Activated CD4-positive, alpha-beta T cell treated with anti-CD3 and anti-CD28 coated beads, Interleukin-2, amount 10 ng/mL, durations not matched to agents 7 days and 5 days (primary cell): ENCODE measurements at places on chromosomes 2 and 18. TPM values are rescaled to one million over a fixed set of nuclear protein-coding genes. Genes with fewer than 3 reads are reported as not detected.

GRCh38 chr2:189579585-189580186, 900 bp downstream of the SLC40A1 start:
- no peak for DNase-seq

- DNase-seq = no peak
Measured at GRCh38 chr18:7872569-7872968, 305.5 kb downstream of the PTPRM start.

DNA sequence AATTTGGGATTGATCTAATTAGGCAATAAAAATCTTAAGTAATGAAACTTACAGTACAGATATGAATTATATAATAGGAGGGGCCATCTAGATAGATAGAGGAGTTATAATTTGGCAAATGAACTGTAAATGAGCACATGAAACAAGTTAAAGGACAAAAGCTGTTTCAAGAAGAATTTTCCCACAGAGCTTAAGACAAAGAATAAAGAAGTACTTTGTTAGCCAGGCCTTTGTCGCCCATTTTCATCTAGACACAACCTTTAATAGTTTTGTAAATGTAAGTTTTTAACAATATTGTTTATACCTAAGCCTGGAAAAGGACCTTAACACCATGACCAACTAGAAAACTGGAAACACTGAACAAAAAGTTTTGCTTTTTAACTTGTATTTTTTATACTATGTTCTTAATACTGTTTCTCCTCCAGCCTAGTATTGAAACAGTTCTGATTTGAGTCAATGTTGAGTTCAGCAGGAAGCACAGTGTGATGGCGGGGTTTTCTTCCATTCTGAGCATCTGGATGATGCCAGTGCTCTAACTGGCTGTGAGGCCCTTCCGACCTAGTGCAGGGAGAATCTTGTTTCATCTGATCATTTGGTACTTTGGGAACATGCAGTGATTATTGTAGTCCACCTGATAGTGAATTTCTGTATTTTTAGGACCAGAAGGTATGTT, 37.6 kb downstream of the FARP2 start:
- no peak for DNase-seq

GRCh38 chr2:56464613-56465012, 280.8 kb downstream of the CCDC85A start:
- DNase-seq = no peak

- no peak for DNase-seq
Measured at GRCh38 chr2:71466301-71467179, 13.2 kb downstream of the DYSF start.

- no peak for DNase-seq
Measured at GRCh38 chr2:2321200-2321540, 9.9 kb downstream of the MYT1L start.

DNA sequence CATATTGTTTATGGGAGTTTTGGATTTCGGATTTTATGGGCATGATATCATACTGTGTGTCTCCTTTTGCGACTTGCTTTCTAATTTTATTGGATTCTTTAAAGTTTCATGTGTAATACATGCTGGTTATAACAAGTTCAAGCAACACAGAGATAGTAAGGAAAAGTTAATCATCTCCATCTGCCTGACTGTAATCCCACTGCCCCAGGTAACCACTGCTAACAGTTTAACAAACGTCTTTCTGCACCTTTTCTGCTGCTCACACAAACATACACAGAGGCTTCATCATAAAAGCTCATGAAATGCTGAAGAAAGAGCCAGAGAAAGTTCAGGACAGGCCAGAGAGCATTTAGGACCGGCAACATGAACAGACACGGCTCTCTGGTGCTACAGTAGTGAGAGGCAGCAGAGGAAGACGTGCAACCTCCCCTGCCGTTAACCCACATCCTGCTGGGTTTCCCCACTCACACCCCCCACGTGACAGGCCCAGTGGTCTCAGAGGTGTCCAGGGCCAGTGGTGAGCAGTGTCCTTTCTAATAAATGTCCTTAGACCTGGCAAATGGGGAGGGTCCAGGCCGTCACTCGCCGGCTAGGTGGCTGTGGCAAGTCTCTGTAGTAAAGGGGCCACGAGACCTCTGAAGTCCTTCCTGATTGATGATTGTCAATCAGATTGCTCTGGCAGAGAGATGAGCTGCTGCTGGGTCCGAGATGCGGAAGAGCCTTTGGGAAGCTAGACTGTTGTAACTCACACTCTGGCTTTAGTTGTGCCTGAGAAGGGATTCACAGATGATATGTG, 43.0 kb upstream of the SLC1A4 start:
- DNase-seq = peak; percentile 72

GRCh38 chr2:79082987-79083386, 4.8 kb downstream of the REG1B start:
- no peak for DNase-seq

DNA sequence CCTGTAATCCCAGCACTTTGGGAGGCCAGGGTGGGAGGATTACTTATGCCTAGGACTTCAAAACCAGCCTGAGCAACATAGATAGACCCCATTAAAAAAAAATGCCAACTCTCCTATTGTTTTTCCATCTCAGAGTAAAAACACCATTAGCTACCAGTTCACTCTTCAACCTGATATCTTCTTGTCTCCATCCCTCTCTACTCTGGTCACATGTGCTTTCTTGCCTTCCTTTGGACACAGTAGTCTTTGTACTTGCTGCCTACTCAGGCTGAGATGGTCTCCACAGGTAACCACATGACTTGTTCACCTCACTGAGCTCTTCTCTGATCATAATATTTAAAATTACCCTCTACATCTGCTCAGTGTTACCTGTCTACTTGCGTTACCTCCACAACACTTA, 5.0 kb downstream of the MALT1 start:
- DNase-seq = no peak

GRCh38 chr18:53909668-53910067, 314.8 kb downstream of the MBD2 start:
- DNase-seq = peak; percentile 42

- DNase-seq = no peak
Measured at GRCh38 chr18:2204736-2205135, 366.6 kb downstream of the METTL4 start.

DNA sequence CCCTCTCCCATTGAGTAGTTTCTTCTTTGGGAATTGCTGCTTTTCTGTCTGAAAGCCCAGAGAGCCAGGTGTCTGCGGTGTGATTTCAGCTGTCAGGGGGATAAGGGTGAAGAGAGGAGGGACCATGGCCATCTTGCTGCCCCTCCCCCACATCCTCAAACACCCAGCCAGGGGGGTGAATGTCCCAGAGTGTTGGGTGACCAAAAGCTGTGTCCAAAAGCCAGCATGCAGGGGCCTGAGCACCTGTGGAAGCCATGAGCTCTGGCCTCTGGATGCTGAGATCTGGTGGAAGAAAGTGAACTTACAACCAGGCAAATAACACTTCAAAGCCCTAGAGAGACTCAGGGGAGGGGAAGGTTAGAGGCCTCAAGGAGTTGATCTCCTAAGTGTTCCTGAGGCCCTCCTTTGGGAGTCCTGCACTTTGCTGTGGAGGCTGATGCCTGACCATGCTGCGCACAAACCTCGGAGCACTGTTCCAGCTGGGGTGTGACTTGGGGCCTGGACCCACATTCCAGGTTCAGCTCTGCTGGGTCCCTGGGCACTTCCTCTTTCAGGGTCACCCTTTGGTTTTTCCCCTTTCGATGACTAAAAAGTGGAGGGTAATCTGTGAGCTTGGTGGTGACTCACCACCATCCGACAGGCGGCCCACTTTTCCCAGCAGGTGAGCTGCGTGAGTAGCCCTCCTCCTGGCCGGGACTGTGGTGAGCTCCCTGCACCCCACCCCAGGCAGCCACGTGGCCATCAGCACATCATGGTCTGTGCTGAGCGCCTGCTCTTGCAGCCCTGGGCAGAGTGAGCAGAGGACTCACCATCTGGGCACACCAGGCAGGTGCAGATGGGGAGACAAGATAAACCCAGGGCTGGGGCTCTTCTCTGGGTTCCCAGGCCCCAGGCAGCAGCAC, 66.8 kb upstream of the FOSL2 start:
- no peak for DNase-seq

DNA sequence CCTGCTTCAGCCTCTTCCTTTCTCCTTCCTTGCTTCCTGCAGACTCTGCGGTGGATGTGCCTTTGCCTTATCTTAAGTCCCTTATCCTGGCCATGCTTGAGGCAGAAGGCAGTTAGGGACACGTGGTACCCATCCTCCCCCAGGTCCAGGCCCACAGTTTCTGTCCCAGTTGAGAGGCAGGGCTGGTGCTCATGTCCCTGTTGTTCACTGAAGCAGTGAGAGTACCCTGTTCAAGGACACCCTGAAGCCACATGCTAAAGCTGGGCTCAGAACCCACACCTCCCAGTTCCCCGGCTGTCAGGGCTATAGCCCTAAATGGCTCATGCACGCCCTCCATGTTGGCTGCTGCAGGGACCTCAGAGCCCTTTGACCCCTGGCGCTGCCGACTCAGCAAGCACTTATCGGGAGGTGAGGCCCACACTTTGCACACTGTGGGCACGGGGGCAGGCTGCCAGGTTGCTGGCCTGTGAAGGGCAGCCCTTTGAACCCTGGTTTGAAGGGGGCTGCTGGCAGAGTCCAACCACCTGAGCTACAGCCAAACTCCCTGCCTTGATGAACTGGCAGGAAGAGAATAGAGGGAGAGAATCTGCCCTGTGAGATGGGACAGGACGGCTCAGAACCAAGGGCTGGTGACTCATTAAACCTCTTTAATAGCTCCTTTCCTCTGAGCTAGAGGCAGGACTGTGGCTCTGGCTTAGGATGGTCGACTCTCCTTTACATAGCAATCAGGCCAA, 6.3 kb downstream of the KHK start:
- no peak for DNase-seq

DNA sequence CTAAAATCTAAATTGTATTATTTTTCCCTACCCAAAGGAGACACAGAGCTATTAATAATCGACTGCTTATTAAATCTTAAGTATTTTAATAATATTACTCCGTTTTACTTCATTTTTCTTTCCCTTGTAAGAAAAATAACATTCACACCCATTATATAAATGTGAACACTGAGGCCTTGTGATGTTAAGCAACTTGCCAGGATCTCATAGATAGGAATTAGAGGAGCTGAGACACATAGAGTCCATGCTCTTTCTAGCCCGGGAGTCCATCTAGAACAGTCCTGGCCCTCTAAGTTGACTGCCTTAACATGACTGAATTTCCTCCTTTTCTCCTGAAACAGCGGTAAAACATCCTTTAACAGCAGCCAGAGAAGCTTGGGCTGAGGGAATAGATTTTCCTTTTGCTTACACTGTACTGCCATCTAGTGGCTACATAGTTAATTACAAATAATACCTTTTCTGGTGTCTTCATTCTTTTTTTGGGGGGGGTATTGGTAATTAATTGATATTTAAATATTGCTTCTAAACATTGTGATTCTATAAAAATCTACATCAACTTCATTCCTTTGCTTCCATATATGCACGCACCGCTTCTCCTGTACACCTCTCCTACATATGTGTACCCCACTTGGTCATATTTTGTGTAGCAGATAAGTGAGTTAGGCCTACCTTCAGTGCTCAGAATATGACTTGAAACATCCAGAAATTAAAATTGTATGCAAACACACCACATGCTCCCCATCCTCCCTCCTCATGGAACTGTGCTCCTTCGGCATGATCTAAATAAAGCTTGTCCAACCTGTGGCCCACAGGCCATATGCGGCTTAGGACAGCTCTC, 125.8 kb upstream of the HNMT start:
- no peak for DNase-seq

GRCh38 chr2:170087413-170087793, 90.5 kb upstream of the MYO3B start:
- DNase-seq = no peak

DNA sequence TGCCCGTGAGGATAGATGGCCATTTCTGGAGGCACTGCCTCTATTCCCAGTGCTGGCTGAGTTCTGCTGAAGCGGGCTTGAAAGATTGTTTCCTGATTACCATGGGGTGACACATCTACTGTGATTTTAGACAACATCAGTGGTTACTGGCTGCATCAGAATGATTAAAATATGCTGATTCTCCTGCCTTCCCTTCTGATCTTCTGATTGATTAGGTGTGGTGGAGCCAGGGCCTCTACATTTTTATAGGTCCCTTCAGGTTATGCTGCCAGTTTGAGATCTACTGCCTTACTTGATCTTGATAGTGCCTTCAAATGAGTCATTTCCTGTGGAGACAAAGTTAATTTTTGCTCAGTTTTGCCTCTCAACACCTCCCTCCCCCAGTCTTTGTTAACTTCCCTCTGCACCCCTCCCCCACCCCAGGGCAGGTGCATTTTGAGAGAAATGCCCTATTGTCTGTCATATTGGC, 31.6 kb upstream of the SNORC start:
- DNase-seq = peak; percentile 64

- no peak for DNase-seq
Measured at GRCh38 chr2:110883406-110883805, 151.0 kb downstream of the ACOXL start.

GRCh38 chr2:27806311-27807059, 35.0 kb downstream of the MRPL33 start:
- DNase-seq = no peak

DNA sequence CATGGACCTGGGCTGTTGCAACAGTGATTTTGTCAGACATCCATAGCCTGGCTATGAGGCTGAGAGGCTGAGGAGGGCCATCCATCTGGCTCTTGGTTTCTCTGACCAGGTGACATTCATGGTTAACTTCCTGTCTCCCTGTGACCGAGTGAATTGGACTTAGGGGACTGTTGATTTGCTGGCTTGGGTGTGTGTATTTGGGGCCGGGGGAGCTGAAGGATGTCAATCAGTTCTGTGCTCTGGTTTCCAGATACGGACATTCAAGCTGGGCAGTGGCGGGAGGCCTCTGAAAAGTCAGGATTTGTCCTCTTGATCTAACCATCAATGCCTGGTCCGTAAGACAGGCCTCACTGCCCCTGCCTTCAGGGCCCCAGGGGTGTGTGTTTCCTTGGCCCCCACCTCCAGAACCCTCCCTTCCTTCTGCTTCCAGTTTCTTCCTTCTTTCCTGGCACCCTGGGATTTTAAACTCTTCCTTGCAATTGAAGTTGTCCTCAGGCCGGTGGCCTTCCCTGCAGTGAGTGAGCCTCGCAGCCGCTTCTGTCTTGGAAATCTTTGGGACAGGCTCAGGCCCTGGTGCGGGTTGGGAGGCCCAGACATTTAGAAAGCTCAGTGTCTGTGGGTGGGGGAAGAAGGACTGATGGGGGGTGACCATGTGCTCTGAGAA, 54.7 kb upstream of the HAAO start:
- no peak for DNase-seq

The NR4A2 gene
- 1.2 TPM for total RNA-seq

The UGT1A9 gene
- not detected for total RNA-seq

The RNF103 gene
- total RNA-seq = 12.7 TPM

The CCDC102B gene
- total RNA-seq = 2.3 TPM

The HOXD11 gene
- total RNA-seq = not detected

The IL1RN gene
- total RNA-seq = 0.48 TPM
